ENCODE measurements at places on chromosomes 4 and X.

DNA sequence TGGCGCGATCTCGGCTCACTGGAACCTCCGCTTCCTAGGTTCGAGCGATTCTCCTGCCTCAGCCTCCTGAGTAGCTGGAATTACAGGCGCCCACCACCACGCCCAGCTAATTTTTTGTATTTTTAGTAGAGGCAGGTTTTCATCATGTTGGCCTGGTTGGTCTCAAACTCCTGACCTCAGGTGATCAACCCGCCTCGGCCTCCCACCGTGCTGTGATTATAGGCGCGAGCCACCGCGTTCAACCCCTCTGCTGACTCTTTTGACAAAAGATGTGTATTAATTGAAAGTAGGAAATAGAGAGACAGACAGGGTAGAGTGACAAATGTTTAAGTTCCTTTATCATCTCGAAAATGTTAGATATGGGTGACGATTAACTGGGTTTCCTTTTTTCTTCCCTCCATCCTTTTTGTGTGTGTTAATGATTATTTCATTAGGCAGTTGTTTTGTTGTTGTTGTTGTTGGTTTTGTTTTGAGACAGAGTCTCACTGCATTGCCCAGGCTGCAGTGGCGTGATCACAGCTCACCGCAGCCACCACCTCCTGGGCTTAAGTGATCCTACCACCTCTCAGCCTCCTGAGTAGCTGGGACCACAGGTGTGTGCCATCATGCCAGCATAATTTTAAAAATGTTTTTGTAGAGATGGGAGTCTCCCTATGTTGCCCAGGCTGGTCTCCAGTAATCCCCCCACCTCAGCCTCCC lies 79.5 kb downstream of the KDM6A start:
- DNase-seq: no peak

DNA sequence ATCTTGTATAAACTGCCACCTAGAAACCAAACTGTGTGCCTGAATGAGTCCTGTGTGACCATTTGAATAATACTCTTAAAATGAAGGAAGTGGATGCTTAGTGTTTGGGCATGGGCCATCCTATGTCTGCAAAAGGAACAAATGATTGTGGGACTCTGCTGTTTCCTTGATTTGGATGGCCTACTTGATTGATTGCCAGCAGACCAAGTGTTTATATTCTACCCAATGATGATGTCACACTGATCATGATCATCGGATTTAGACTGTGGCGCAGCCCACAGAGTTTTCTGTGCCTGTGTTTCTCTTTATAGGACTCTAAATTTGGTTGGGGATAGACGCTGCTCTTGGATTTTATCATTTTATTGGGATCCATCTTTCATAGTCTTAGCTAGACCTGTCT lies 4.4 kb downstream of the SEPTIN11 start:
- DNase-seq: no peak

DNA sequence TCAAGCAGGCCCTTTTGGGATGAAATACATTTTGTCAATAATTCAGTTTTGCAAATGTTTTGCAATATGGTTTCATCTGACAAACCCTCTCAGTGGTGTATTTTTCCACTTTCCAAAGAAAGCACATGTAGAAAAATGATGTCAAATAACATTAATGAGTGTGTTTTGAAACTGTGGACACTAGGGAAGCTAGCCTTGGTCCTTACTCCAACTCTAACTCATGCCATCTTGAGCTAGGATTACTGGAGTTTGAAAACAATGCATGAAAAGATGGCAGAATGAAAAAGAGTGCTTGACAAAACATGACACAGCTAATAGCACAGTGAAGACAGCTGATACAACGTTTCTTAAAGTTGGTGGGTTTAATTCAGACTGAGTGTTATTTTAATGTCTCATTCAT lies 41.4 kb downstream of the HAND2 start:
- no peak for DNase-seq

GRCh38 chr4:40789031-40789430 lies 39.3 kb downstream of the NSUN7 start:
- DNase-seq: no peak

- DNase-seq: no peak
These were observed 307.6 kb upstream of the CTSO start for GRCh38 chr4:156261230-156261629.

DNA sequence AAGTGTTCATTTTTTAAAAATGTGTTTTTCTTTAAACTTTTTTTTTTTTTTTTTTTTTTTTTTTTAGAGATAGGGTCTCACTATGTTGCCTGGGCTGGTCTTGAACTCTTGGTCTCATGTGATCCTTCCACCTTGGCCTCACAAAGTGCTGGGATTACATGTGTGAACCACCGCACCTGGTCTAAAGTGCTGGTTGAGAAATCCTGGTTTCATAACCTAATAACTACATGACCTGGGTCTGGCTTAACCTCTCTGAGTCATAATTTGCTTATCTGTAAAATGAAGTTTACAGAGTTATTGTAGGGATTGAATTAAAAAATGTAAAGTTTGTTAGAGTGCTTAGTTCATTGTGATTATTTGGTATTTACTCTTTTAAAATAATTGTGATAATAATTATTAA lies 5.2 kb downstream of the HSD17B13 start:
- DNase-seq: no peak

DNA sequence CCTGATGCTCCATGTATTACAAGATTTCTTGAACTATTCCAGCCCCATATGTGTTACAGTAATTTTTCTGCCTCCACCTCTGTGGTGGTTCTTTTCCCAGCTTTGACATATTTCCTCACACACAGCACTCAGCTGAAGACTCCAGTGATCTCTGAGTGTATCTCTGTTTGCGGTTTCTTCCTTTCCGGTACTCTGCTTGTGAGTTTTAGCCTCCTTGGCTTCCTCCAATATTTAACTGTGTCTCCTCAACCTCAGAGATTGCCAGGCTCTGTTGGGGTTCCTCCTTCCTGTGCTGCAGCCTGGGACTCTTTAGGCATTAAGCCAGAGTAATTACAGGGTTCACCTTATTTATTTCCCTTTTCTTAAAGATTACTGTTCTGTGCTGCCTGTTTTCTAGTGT lies 73.2 kb downstream of the NFKB1 start:
- DNase-seq: no peak

- no peak for DNase-seq
These were observed 68.1 kb downstream of the FRMPD4 start for GRCh38 chrX:12206413-12206812.

- DNase-seq: no peak
These were observed 53.0 kb downstream of the SHOX start for GRCh38 chrX:683576-683975.

GRCh38 chr4:181271116-181271640 lies 972.0 kb upstream of the TENM3 start:
- no peak for DNase-seq

- no peak for DNase-seq
These were observed 296.3 kb upstream of the ATOH1 start for GRCh38 chr4:93532234-93532633.

DNA sequence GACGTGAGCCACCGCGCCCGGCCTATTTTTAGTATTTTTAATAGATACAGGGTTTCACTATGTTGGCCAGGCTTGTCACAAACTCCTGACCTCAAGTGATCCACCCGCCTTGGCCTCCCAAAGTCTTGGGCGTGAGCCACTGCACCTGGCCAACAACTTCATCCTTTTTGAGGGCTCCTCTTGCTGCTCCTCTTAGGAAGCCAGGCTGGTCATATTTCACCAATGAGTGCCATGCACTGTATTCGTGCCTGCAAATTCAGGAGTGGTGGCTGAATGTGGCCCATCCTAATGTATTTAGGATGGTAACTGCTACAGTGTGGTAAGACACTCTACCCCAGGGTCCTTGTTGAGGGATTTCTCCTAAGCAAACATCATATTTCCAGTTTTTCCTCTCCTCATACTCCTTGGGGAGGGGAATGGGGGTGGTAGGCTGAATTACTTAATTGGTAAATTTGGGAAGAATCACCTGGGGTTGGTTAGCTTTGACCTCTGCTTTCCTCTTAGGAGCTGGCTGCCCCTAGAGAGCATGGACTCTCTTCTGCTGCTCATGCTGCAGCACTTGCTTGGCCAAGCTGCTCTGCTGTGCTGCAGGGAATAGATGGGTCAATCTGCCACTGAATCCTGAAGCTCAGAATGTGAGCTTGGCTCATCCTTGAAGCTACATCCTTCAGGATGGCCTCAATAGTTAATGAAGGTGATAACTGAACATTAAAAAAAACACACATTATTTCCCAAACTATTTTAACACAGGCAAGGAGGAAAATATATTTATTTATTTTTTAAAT lies 167.4 kb downstream of the HS3ST1 start:
- DNase-seq: no peak

DNA sequence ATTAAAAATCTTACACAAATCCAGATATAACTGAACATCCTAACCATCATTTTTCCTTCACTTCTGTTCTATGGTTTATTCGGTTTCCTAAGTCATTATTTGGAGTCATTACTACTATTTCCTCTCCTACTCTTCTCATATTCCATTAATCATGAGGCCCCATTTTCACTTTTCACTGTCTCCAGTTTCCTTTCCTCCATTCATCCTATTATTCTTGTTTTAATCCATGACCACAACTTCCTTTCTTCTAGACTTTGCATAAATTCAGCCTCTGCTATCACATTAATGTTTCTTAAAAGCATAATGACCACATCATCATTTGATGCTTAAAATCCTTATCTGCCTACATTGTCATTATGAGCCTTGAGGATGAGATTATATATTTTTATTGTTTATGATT lies 555.0 kb upstream of the NDST4 start:
- no peak for DNase-seq

- no peak for DNase-seq
These were observed 18.5 kb upstream of the BDH2 start for GRCh38 chr4:103118166-103118565.

GRCh38 chr4:107760281-107760947 lies 40.4 kb upstream of the PAPSS1 start:
- no peak for DNase-seq

GRCh38 chrX:69093960-69094871 lies 71.0 kb downstream of the PJA1 start:
- peak; percentile 1 for DNase-seq

GRCh38 chrX:136963973-136964372 lies 69.8 kb downstream of the GPR101 start:
- DNase-seq: no peak

GRCh38 chrX:153889123-153889522 lies 3.1 kb upstream of the L1CAM start:
- no peak for DNase-seq

DNA sequence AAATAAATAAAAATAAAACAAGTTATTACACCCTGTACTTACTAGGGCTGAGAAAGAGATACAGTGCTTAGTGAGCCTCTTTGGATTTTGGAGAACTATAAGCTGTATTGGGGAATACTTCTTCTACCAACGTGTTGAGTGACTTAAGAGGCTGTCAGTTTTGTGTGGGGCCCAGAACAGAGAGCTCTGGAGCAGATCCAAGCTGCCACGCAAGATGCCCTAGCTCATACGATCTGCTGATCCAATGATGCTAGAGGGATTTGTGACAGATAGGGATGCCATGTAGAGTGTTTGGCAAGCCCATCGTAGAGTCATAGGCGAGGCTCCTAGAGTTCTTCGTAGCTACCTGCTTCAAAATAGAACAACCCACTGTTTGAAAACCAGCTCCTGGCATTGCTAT lies 60.3 kb upstream of the KLF3 start:
- DNase-seq: no peak

DNA sequence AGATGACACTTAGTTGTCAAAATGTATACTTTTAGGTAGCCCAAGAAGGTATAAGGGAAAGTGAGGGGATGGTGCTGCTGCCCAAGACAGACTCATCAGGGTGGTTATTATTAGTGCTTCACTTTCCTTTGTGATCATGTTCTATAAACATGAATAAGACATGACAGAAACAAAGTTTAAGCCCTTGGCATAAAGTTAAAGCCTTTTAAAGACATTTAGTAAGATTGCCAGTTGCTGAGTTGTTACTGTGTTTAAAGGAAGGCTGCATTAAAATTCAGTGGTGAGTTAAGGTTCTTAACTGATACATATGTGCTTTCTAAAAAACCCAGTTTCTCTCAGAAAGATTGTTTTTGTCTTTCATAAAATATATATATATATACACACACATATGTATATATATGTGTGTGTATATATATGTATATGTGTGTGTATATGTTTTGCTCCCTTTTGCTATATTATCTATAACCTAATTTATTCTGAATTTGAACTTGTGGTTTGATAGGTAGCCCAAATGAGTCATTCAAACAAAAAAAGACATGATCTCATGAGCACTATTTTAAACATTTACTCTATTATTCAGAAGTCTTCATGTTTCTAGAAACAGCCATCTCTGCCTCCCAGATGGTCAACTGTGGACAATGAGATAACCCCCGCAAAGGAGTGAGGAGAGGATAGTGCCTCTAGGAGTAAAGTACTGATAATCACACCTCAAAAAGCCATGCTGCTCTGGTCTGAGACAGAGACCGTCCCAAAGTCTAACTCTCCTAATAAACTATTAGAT lies 98.1 kb upstream of the OTUD4 start:
- DNase-seq: no peak

GRCh38 chr4:5921101-5921980 lies 28.5 kb upstream of the CRMP1 start:
- no peak for DNase-seq

DNA sequence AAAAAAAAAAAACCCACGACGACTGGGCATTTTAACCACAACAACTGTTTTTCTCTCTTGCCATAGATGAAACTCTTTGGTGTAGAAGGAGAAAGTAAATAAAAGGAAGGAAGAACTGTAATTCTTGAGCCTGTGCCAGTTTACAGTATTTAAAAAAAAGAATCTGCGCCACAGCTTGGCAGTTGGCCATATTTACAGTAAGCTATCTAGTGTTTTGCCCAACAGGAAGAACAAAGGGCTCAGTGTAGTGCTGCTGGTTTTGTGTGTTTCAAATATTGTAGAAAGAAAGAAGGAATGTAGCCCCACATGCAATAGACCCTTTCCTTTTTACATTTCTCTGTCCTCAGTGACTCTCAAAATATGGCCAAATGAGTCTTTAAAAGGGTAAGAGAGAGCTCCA lies 66.1 kb downstream of the NR3C2 start:
- DNase-seq: no peak

DNA sequence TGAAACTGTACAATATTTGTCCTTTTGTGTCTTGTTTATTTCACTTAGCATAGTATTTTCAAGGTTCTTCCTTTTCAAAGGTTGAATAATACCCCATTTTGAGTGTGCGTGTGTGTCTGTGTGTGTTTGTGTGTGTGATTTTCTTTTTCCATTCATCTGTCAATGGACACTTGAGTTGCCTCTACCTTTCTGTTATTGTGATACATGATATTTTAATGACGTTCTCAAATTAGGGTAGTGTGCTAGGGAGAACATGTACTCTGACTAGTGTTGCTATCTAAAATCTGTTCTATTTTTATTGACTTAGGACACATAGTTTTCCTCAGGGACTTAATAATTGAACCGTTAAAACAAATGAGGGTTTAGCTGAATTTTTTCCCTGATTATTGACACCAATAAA lies 9.9 kb downstream of the MMRN1 start:
- DNase-seq: peak; percentile 86

GRCh38 chrX:23118890-23119527 lies 119.2 kb downstream of the DDX53 start:
- no peak for DNase-seq
